ENCODE measurements at places on chromosomes 5 and 9.

GRCh38 chr5:133746834-133747233, 134.5 kb upstream of the FSTL4 start:
- DNase-seq: no peak

- DNase-seq: no peak
Measured at GRCh38 chr9:132883349-132884294, 4.9 kb downstream of the SPACA9 start.

DNA sequence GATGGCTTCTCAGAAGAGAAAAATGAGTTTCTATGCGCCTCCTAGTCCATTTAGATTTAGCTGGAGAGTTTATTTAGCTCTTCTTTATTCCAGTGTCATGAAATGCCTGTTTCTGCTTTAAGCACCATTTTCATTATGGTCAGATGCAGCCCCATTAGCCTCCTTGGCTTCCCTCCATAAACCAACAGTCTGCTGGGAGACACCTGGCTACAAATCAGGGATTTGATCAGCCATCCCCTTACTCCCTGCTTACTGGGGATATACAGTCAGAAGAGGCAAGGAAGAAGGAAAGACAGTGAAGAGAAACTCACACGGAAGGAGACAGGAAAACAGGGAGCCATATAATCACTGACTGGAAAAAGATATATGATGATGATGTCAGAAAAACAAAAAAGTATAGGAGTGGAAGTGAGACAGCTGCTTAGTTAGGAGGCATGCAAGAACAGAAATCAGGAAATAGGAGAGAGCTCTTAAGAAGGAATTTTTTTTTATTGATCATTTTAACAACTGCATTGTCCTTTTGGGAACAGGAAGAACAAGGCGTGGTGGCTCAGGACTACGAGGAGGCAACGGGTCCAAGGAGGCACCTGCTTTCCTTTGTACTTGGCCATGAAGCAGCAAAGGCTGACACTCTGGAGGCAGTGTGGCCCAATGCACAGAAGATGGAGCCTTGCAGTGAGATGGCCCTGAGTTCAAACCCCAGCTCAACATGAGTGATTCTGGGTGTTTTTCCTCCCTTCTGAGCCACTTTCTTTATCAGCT, 56.1 kb downstream of the MED27 start:
- no peak for DNase-seq

DNA sequence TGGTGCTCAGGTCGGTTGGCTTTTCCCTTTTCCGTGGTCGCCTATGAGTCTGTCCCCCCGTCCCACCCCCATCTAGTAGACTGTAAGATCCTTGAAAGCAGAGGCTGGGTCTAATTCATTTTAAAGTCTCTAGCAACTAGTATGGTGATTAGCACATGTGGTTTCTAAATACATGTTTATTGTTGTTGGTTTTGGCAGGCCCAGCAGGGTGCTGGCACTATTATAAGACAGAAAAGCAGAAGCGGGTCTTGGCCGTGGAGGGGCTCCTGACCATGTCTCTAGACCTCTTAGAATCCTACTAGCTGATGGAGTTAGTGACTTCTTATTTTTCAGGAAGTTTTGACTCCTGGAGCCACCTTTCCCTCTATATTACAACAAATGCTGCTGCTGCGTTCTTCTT, 61.5 kb upstream of the TNFSF8 start:
- no peak for DNase-seq

GRCh38 chr9:27337236-27337635, 40.3 kb upstream of the EQTN start:
- DNase-seq: no peak

- no peak for DNase-seq
Measured at GRCh38 chr5:23146183-23146582, 293.0 kb upstream of the CDH12 start.

GRCh38 chr9:132201780-132202703, 40.2 kb downstream of the NTNG2 start:
- DNase-seq: no peak

GRCh38 chr5:147101659-147102369, 133.0 kb upstream of the STK32A start:
- no peak for DNase-seq

DNA sequence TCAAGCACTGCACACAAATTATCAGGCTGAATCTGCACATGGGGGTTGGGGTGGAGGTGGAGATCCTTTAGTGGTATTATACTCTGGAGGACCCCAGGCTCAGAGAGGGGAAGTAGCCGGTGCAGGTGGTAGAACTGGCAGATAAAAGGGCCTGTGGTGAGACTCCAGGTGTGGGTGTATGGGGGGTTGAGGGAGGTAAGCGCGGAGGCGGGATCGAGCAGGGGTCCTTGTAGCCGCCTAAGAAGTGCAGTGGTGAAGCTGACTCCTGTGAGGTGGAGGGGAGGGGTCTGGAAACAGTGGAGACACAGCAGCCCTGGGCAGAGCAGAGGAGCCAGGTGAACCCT, 841 bp downstream of the ACSL6 start:
- DNase-seq: no peak

GRCh38 chr9:87338088-87338989, 159.3 kb upstream of the DAPK1 start:
- no peak for DNase-seq

DNA sequence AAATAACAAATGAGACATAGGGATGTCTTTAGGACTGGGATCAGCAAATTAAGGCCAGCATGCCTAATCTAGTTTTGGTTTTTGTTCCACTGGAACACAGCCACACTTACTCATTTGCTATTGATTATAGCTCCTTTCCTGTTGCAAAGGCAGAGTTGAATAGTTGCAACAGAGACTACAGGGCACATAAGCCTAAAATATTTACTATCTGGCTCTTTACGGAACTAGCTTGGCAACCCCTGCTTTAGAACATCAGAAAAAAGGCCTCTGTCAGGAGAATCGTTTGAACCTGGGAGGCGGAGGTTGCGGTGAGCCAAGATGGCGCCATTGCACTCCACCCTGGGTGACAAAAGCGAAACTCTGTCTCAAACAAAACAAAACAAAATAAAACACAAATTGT, 384.8 kb downstream of the ELAVL2 start:
- DNase-seq: no peak
